Activated CD4-positive, alpha-beta T cell treated with anti-CD3 and anti-CD28 coated beads for 4 hours (primary cell): ENCODE measurements at places on chromosomes 7 and 10.

DNA sequence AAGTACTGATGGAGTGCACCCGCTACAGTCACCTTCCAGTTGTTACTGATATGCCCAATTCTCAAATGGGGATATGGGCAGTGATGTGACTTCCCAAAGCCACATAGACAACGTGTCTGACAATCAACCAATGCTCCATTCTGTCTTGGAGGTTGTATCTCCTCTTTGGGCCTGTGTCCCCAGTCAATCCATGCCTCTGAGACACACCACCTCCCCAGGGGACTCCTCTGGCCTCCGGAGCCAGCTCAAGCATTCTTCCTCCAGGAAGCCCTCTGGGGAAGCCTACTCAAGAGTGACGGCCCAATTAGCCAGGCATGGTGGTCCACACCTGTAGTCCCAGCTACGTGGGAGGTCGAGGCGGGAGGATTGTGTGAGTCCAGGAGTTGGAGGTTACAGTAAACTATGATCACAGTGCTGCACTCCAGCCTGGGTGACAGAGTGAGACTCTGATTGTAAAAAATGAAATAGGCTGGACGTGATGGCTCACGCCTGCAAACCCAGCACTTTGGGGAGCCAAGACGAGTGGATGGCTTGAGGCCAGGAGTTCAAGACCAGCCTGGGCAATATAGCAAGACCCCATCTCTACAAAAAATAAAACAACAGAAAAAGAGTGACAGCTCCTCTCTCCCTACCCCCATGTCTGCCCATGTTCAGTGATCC lies 99.5 kb upstream of the TNRC18 start:
- no peak for DNase-seq

DNA sequence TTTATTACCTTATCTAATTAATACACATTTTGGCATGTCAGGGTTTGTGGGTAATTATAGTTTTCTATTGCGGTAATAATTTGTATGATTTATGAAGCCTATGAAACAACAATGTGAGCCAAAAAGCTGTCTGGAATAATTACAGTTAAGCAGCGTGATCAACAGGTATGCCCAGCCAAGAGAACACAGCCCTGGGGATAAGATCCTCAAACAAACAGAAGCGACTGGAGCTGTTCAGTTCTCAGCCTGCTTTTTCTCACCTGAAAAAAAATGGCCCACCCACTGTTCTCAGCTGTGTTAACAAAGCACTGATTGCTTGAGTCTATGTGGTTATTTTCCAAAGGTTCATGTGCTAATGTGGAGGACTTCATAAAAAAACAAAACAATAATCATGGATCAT lies 855.8 kb downstream of the GATA3 start:
- no peak for DNase-seq

DNA sequence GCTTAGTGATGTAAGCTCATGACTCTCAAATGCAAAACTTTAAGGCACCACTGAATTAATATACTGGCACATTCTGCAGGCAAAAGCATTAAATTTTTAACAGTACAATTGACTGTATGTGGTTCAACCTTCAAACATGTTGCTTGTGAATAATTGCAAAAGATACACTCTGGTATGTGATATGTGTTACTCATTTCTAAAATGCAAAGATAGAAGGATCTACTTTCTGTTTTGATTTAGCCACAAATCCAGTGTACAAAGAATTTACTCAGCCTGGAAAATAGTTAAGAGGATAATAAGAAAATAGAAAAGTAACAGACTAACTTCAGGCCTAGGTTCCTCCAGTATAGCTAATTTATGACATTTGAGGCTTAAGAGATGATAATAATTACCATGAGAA lies 66.6 kb upstream of the NOBOX start:
- DNase-seq = no peak

DNA sequence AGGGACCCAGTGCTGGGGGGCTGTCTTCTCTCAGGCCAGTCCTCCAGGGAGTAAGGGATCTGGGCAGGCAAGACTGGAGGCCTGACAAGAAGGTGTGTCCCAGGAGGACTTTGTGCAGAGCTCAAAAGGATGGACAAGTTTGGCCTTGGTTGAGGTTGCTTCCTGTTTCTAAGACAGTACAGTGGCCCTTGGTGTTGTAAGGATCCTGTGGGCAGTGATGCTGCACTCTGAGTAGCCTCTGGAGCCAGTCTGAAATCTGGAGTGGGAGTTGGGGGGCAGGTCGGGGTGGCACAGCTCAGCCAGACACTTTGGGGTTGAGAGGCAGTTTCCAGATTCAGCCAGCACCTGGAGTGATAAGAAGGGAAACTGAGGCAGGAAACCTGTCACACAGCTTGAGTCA lies 139.2 kb upstream of the ZMIZ1 start:
- DNase-seq = no peak

- DNase-seq = no peak
These were observed 389.6 kb upstream of the PODXL start for GRCh38 chr7:131945957-131946544.

- no peak for DNase-seq
These were observed 415.5 kb upstream of the CHRM2 start for GRCh38 chr7:136452949-136453348.

GRCh38 chr10:106565546-106565945 lies 599.0 kb downstream of the SORCS1 start:
- no peak for DNase-seq

DNA sequence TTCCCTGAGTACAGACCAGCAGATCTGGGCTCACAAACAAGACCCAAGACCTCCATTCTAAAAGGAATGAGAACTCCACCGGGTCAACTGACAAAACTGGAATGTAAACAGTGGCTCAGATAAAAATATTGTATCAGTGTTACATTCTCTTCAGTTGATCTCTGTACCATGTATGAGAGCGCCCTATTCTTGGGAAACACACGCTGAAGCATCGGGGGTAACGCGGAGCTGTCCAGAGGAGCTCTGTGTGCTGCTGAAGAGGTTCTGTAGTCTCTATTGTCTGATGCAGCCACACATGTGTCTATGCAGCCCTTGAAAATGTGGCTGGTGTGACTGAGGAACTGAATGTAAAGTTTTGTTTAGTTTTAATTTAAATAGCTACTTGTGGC lies 39.7 kb downstream of the HIPK2 start:
- no peak for DNase-seq

DNA sequence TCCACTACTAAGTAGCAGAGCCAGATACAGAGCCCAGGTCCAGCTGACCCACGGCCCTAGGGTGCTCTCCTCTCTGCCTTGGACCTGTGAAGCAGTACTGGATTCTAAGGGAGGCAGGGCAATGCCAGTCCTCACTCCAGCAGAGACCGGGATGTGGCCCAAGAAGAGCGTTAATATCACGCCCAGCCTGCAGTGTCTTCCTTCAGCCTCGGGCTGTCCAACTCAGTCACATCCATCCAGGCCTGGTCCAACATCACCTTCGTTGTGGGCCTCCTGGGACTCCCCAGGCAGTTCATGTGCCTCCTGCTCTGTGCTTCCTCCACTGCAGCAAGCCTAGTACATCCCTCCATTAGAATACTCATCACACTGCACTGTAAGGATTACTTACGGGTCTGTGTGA lies 114.5 kb downstream of the GRID1 start:
- no peak for DNase-seq

DNA sequence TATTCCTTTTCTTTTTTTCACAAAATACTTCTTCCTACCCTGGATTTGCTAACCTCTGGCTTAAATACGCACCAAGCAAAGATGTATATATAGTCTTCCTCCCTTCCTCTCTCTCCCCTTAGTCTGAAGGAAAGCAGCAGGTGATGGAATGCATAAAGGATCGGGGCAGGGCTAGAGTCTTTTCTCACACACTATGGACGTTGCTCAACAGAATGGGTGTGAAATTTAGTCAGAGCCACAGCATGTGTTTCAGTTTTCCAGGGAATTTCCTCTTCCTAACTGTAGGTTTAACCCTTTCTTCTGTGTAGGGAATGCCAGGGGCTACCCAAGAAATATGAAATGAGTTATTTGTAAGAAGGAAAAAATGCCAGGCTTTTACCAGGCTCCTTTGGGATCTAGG lies 71.4 kb upstream of the NFKB2 start:
- DNase-seq = no peak

DNA sequence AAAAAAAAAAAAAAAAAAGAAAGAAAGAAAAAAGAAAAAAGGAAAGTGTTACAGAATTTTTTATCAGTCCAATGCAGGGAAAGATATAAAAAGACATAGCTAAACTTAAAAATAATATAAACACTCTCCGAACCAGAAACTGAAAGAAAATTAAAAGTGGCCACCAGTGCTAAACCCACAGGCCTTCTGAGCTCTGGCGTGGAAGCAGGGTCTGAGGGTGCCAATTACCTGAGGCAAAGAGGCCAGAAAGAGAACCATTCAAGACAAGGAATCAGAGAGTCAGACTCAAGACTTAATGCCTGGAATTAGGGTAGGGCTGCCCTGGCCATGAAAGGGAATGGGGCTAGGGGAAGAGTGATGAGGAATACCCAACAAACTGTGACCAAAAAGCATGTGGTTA lies 36.9 kb upstream of the STARD3NL start:
- DNase-seq = no peak

- DNase-seq = no peak
These were observed 8.9 kb downstream of the ST8SIA6 start for GRCh38 chr10:17445400-17445998.

DNA sequence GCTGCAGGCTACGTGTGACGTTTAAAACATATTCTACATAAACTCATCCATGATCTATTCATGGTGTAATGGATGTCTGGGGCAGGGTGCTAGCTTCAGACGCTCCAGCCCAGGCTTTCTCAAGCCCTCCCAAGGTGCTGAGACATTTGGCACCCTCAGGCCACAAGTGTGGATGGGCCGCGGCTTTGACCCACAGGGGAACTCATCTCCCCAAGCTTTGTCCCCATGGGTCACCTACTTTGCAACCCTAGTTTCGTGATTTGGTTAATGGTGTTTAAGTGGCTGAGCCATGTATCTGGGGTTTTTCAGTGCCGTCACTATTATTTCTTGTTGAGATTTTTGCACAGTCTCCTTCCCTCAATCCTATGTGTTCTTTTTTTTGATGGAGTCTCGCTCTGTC lies 66.0 kb downstream of the GRK5 start:
- no peak for DNase-seq

GRCh38 chr7:36526863-36527548 lies 137.3 kb downstream of the ANLN start:
- DNase-seq = no peak
